A172 (cell line): ENCODE measurements at places on chromosomes 5 and 9.

GRCh38 chr9:126457890-126458289 lies 131.3 kb downstream of the MVB12B start:
- DNase-seq, result no peak

DNA sequence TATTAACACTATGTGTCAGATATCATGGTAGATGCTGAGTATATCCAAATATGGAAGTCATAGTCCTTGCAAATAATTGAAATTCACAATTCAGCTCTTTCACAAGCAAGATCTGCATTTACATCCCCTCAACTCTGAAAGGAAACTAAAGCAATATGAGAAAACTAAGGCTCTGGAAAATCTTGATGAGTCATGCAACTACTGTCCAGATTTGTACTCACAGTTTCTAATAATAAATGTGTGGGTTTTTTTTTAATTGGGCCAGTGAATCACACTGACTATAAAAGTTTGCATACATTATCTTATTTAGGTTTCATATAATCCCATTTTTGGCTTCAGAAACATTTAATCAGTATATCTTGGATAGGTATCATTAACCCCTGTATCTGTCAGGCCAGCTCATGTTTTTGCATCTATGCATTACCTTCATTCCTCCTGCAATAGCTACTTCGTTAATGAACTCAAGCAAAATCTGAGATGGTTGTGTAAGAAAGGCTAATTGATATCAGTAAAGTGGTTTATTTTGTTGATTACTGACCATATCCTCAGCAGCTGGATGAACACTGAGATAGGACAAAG lies 58.7 kb upstream of the PRR16 start:
- DNase-seq, result peak; percentile 82

DNA sequence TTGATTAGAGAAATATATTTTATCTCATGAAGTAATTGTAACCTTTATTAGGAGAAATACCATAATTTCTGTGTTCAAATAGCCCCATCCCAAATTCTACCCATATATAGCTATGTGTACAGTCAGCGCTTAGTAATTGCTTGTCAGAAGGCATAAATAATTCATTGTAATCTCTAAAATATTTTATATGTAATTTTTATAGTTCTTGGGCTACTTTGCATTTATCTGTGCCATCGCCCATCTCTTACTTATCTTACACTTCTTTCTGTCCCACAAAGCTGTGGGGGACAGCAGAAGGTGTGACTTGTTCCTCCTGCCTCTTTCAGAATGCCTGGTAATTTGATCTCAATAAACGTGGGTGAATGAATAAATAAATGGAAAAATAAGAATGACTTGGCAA lies 5.5 kb downstream of the ADAMTSL1 start:
- peak; percentile 38 for DNase-seq

DNA sequence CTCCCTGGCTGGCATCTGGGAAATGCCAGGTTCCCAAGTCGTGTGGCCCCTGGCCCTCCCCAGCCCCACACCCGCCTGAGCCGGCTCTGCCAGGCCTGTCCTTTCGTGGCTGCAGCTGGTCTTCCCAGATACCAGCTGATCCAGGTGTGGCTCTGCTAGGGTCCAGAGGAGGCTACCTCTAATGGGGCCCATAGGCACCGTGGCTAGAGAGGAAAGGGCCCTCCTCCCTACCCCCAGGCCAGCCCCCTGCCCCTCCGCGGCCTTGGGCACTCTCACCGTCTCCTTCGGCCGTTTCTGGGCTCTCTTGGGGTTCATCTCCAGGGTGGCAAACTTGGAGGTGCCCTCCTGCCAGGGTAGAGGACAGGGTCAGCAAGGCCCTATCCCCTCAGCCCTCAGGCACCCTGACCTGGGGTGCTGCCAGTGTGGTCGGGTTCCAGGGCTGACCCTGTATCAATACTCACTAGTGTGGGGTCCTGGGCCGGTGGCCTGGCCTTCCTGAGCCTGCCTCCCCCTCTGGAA lies 17.0 kb downstream of the RALGDS start:
- DNase-seq, result no peak
